Posterior cingulate gyrus (tissue), 11 donors: ENCODE measurements at places on chromosomes 6 and 20.

DNA sequence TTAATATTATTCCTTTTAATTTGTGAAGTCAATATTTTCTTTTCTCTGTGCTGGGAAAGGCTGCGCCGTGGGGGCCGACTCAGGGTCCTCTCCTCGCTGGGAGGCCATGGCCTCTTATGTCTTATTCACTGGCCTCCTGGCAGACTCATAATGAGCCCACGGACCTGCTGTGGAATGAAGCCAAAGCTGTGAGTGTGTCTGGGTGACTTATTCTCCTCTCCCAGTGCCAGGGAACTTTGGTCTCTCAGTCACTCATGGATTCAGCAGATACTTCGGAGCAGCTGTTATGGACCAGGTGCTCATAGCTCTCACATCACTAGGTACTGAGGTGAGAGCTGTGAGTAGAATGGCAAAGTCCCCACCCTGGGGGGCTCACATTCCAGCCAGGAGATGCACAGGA lies 297.6 kb downstream of the CDH26 start:
- no peak for DNase-seq

- DNase-seq: no peak
Measured at GRCh38 chr20:36582821-36583220, 9.4 kb downstream of the TGIF2 start.

DNA sequence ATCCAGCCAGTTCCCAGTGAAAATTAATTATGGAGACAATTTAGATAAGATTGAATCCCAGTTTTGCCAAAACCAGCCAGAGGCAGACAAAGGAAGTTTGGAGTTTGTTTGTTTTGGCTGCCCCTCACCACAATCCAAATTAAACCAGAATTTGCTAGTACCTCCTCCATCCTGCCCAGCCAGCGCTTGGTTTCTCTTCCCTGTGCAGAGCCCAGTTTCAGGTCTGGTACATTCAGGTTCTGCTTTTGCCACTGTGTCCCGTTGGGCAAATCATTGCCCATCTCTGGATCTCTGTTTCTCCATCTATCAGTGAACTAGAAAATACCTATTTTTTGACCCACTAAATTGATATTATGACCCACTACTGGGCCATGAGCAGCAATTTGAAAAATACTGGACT lies 26.4 kb downstream of the FOXP4 start:
- no peak for DNase-seq

DNA sequence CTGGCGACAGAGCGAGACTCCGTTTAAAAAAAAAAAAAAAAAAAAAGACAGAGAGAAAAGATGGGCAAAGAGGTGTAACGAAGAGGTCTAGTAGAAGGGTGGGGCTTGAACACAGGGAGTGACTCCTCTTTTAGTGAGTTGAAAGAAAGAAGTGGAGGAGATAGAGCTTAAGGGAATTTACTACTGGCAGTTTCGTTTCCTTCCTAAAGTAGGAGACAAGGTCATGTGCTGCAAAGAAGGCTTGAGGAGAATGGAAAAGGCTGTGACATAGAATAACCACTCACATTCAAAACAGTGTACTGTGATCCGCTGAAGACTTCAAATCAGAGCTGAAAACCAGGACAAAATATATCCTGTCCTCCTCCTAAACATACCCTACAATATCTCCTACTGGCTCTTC lies 63.8 kb upstream of the EIF2S2 start:
- DNase-seq: no peak

DNA sequence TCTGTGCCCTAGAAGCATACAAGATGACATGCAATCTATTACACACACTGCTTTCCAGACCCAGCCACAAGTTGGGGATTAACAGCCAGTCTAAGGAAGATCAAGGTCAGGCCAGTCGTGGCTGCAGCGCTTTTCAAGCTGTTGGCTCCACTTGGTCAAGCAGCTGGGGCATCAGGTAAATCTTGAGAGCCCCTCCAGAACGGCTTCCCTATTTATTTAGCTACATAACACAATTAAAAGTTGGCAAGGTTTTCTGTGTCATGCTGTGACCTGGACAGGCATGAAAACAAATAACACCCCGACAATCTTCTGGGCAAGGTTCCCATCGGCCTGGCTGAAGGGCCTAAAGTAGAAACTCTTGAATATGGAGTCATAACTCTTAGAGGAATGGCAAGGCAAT lies 524.3 kb downstream of the PRKN start:
- DNase-seq: no peak

DNA sequence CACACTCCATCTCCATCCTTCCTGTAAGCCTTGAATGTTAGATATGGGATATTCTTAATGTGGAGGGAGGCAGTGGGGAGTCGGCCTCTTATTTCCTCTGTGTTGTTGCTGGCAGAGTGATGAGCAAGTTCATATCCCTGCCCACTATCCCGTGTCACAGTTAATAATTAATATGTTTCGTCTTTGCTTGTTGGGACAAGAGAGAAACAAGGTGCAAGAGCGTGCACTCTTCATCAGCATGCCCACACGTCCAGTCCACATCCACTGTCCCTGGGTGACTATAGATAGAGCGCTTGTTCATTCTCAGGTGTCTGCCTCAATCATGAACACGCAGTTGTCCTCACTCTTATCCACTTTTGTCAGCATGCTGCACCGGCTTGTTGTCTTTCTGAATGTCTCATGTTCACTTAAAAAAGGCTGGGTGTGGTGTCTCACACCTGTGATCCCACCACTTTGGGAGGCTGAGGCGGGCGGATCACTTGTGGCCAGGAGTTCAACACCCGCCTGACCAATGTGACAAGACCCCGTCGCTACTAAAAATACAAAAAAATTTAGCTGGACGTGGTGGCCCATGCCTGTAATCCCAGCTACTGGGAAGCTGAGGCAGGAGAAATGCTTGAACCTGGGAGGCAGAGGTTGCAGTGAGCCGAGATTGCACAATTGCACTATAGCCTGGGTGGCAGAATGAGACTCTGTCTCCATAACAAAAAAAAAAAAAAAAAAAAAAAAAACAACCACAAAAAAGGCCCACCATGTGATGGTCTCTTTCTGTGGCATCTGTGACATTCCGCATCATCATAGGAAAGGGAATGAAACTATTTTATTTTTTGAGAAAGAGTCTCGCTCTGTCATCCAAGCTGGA lies 34.2 kb downstream of the PPP1R3G start:
- DNase-seq: no peak

GRCh38 chr6:27143474-27144026 lies 104.0 kb upstream of the PRSS16 start:
- DNase-seq: no peak

DNA sequence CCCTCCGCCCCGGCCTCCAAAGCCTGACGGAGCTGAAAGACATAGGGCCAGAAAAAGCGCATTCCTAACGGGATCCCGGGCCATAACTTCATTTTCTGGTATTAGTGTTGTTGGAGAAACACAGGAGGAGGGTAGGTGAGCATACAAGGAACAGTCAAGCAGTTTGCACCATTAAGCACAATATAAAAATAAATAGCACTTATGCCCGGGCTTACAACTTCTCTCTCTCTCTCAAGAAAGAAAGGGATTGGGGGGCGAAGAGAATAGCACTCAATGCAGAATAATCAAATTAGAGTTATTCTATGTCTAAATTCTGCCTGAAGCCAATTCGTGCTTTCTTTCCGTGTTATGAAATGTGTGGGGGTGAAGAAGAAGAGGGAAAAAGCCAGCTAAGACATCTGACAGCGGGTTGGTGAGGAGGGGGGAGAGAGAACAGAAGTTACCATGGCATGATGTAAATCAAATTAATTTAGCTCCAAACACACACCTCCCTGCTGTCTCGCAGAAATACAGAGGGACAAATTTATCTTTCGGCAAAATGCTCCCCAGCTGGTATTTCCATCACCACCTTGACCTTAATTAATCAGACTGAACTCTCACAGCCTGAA lies 508 bp upstream of the METTL24 start:
- DNase-seq: no peak
